ENCODE measurements at places on chromosomes 1 and 21.

GRCh38 chr1:181179279-181179986 is 90.9 kb downstream of the IER5 start:
- DNase-seq = no peak

- DNase-seq = no peak
Observed at GRCh38 chr21:27476696-27477095, 509.8 kb upstream of the ADAMTS5 start.

DNA sequence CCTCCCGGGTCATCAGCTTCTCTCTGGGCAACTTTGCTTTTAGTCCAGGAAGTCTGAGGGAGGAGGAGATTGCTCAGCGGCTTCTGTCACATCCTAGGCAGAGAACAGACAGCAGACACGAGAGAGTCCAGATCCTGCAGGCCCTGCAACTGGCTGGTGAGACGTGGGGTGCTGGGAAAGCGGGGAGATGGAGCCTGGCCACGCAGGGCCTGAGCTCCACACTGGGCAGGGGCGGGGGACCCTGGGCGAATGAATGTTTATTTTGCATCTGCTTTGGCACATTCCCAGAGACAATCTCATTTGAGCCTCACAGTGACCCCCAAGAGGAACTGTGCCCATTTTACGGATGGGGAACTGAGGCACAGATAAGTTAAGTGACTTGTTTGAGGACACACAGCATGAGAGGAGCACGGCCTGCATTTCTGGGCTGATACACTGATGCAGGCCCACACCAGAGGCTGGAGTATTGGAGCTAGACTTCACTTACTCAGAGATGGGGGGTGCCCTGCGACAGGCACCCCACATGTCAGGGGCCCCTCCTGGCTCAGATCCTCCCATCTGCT is 9.6 kb downstream of the C1orf167 start:
- DNase-seq = no peak

- DNase-seq = no peak
Observed at GRCh38 chr1:229768232-229768631, 142.2 kb downstream of the URB2 start.
